ENCODE measurements at places on chromosomes 5 and 9.

DNA sequence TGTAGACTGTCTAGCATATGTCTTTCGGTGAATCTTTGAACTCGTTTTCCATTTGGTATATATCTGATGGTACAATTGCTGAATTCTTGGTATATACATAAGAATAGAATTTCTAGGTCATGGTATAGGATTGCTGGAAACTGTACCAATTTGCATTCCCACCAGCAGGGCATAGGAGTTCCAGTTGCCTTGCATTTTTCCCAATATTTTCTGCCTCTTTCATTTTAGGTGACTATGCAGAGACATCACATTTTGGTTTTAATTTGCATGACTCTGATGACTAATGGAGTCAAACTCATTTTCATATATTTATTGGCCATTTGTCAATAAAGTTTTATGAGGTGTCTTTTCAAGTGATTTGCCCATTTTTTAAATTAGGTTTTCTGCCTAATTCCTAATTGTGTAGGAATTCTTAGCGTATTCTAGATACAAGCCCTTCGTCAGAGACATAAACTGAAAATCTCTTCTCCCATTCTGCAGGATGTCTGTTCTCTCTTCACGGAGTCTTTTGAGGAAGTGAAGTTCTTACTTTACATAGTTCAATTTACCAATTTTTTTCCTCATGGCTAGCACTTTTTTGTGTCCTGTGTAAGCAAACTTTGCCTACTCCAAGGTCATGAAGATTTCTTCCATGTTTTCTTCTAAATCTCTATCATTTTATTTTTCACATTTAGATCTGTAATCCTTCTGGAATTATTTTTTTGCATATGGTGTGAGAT lies 28.9 kb upstream of the PDCD1LG2 start:
- DNase-seq = no peak

DNA sequence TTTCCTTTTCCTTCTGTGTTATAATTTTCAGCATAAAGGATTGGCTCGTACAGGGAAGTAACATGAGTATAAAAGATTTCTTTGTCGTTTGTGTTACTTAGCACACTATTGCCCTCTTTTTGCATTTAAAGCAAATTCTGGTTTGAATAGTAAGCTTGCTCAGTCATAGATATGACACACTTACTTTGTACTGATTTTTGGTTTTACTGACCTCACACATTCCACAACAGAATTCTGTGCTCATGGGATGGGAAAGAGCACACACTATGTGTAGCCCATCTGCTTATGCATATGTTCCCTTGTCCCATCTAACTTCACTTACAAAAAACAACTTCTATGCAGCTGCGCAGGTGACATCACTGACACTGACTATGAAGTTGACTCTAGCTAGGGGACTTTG lies 111.9 kb upstream of the MTAP start:
- DNase-seq = no peak

DNA sequence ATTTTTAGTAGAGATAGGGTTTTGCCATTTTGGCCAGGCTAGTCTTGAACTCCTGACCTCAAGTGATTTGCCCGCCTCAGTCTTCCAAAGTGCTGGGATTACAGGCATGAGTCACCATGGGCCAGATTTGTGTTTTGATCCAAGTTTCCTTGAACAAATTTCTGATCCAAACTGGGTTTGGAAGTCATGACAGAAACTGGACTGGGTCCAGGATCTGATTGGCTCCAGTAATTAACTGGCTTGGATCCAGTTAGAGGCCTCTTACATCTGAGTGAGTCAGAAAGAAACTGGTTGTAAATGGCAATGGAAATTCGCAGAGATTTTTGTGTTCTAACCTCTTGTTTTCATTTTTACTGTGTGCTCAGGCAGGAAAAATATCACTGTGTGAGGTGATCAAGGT lies 141.6 kb downstream of the SLC25A46 start:
- DNase-seq = no peak

DNA sequence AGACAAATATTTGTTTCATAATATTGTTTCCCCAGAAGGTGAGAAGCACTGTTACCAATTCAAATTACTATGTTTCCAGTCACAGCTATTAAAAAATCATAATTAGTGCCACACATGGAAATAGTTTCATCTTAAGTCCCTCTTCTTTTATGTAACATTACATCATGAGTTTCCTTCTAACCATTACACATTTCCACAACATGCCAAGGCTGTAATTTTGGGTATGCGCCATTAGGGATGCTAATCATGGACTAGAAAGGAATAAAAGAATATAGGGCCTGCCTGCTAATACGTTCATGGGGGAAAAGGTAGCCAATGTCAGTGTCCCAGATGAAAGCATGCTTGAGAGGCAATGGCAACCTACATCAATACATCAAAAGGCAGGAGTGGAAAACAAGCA lies 142.5 kb upstream of the LPAR1 start:
- DNase-seq = no peak

- DNase-seq = no peak
Measured at GRCh38 chr5:68428231-68428811, 212.8 kb downstream of the PIK3R1 start.
